ENCODE measurements at places on chromosomes 4 and X.

DNA sequence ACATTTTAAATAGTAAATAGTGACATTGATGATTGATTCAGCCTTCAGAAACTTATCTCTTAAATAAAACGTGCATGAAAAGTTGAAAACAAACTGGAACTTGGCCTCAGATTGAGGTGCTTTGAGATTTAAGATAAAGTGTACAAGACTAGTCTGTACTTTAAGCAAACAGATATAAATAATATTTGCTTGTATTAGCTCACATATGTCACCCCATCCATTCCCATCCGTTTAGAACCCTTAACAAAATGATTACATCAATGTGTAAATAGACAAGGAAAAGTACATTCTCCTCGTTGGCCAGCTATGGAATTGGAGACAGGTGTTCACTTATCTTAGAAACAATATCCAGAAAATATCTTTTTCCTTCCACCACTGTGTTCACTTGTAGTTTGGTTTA is 130.8 kb downstream of the BANK1 start:
- DNase-seq, result no peak

GRCh38 chr4:58983887-58984286 is 1873.7 kb upstream of the IGFBP7 start:
- DNase-seq, result no peak

DNA sequence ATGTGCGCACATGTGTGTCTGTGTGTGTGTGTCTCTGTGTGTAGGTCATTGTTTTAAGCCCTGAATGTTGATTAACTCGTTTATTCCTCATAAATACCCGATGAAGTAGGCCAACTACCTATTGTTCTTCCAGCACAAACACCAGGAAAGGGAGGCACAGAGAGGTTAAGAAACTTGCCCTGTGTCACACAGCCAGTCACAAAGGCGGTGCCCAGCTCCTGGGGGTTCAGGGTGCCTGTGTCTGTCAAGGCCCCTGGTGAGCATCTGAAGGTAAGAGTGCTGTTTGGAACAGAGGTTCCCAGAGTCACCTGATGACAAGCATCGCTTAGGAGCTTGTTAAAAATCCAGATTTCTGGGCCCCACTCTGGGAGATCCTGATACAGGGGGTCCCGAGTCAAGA is 18.0 kb upstream of the SH3TC1 start:
- no peak for DNase-seq

- DNase-seq, result no peak
These were observed 13.8 kb downstream of the SH3BGRL start for GRCh38 chrX:81215685-81216084.

DNA sequence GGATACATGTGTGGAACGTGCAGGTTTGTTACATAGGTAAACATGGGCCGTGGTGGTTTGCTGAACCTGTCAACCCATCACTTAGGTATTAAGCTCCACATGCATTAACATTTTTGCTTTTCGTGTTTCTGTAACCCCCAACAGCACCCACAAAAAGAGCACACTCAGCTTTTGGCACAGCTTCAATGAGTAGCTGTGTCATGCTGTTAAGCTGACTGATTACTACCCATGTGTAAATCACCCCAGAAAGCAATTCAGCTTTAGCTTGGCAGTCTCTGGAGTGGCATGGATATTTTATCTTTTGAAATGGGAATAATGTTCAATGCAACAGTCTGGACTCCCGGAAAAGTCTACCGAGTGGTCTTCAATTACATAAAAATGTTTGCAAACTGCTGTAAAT is 734.3 kb downstream of the STIM2 start:
- DNase-seq, result no peak

- DNase-seq, result no peak
These were observed 42.5 kb downstream of the RTL9 start for GRCh38 chrX:110401135-110401534.

GRCh38 chr4:159481936-159482335 is 379.1 kb downstream of the RAPGEF2 start:
- no peak for DNase-seq

GRCh38 chr4:169195032-169195431 is 75.7 kb downstream of the SH3RF1 start:
- DNase-seq, result no peak

- no peak for DNase-seq
These were observed 157.1 kb upstream of the FTHL17 start for GRCh38 chrX:31228909-31229308.

- DNase-seq, result no peak
These were observed 15.0 kb upstream of the ENAM start for GRCh38 chr4:70613306-70614183.
